Activated effector memory CD4-positive, alpha-beta T cell treated with anti-CD3 and anti-CD28 coated beads, Interleukin-2, amount 50 U/mL, for 16 hours (primary cell): ENCODE measurements at places on chromosomes 5 and 9.

DNA sequence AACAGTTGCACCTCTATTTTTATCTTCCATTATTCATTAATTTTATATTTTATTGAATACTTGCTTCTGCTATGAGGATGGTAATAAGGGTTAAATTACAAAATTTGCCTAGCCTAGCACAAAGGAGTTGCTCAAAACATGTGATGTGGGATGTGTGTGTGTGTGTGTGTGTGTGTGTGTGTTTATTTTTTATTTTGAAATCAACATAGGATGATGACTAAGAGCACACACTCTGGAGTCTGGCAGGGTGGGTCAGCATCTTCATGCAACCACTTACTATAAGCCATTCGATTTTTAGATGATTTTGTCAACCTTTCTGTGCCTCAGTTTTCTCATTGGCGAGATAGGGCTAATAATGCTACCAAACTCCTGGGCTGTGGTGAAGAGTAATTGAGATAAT, 57.7 kb upstream of the MAMDC2 start:
- no peak for DNase-seq

- DNase-seq, result no peak
Measured at GRCh38 chr9:126550891-126551351, 62.8 kb upstream of the LMX1B start.

DNA sequence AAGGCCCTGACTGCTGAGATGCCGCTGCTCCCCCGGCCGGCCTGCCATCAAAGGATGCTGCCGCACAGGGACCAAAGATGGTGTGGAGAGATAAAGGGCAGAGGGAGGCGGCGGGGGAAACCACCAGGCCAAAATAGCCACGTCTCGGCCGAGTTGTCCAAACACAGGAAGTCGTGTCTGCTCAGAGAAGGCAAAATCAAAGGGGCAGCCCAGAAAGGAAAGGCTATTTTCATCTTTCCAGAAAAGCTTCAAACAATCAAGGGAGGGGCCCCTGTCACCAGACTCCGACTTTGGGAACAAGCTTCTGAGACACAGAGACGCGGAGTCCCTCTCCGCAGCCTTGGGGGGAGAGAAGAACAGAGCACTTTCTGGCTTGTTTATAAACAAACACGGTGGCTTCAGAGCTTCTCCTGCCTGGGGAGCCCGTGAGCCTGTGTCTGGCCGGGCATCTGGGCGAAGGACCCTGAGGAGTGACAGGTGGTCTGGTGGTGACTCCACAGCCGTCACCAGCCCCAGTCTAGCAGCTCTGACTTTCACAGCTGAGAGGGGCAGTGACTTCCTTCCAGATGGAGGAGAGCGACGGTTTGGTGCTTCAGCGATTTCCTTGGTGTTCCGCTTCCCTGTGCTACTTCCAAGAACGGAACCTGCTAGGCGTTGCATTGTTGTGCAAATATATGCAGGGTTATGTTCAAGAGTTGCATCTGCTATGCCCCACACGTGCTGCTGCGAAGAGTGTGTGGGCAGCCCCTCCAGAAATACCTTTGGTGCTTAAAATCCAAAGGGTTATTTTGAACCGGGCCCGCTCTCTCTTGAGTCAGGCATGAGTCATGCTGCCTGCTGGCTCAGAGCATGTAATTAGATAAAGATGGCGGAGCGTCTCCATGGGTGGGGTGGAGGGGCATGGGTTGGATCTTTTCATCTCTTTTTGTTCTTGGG, 24.0 kb downstream of the ADAMTSL2 start:
- no peak for DNase-seq

DNA sequence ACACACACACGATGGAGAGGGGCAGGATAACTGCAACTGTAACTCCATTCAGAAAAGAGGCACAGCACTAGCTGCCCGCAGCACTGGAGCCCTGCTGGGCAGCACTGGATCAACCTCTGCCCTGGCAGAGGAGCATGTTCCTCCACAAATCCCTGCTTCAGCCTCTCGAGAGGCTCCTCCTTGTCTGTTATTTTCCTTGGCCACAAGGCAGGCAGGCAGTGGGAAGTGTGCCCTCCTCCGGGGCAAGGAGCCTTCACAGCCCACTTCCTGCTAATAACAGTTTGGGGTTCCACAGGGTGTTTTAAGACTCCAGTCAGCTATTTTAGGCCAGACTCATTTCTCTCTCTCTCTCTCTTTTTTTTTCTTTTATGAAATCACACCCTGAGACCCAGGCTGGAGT, 11.8 kb downstream of the FXN start:
- DNase-seq, result no peak

- no peak for DNase-seq
Measured at GRCh38 chr9:124239249-124240073, 18.3 kb upstream of the NEK6 start.

- DNase-seq, result no peak
Measured at GRCh38 chr5:179805529-179806249, 977 bp downstream of the MGAT4B start.

- DNase-seq, result no peak
Measured at GRCh38 chr5:33857037-33857436, 34.8 kb downstream of the ADAMTS12 start.

- DNase-seq, result no peak
Measured at GRCh38 chr5:157486221-157486681, 26.2 kb downstream of the NIPAL4 start.

- no peak for DNase-seq
Measured at GRCh38 chr9:130692321-130692720, 1.3 kb upstream of the EXOSC2 start.

DNA sequence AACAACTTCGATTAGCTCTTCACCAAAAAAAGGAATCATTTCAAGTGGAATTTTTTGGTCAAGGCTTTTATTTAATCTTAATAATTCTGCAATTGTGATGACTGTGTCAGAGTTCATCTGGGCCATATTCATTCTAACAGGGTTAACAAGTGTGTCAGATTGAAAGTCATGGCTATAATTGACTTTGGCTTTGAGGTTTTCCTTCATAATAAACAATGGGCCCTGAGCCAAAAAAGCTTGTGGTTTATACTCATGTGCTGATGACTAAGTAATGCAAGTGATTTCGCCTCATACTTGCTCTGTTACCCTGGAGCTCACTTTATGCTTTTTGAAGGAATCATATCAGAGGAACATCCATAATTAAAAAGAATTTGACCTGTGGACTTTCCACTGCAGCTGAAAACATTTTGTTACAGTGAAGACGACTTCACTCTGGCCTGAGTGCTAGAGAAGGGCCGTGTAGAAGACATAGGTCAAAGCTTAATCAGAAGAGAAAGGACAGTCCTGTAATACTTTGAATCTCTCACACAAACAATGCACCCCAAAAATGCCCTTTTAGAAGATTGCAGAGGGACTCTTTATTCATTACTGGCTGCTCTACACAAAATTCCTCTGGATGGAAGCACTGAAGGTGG, 101.7 kb downstream of the GDNF start:
- DNase-seq, result no peak

DNA sequence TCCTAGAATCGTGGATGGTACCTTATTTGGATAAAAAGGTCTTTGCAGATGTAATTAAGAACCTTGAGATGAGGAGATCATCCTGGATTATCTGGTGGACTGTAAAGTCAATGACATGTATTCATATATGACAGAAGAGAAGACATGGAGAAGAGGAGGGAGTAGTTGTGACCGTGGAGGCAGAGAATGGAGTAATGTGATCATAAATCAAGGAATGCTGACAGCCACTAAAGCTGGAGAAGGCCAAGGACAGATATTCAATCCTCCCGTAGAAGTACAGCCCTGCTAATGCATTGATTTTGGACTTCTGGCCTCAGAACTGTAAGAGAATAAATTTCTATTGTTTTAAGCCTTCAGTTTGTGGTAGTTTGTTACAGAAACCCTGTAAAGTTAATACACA, 18.7 kb upstream of the TMEM161B start:
- DNase-seq, result no peak

DNA sequence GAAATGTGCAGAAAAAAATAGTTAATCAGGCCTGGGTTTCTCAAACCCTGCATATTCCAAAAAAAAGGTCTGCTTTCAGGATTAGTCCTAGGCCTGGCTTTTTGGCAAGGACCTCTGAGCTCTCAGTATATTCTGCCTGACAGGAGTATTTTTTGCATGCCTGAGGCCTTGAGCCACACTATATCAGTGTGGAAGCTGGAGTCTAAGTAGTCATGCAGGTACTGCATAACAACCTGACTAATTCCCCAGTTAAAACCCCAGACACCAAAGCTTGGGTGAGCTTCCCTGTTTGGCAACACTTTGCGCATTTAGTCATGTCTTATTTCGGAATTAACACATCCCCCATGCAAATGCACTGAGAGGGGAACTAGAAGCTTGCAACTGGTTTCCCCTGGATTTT, 359.5 kb downstream of the CETN3 start:
- DNase-seq, result no peak

DNA sequence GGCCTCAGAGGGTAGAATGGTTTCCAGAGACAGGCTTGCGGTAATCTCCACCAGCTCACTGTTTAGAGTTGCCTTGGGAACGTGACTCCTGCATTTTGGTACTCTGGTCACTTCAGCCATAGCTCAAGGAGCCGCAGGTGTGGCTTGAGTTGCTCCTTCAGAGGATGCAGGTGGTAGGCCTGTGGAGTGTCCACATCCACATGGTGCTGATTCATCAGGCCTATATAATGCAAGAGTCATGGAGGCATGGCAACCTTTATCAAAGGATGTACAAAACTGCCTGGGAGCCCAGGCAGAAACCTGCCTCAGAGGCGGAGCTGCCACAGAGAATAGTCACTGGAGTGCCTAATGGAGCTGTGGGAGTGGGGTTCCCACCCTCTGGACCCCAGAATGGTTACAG, 114.2 kb downstream of the ANXA1 start:
- DNase-seq, result no peak

GRCh38 chr5:170886210-170886894, 24.5 kb downstream of the RANBP17 start:
- DNase-seq, result no peak

DNA sequence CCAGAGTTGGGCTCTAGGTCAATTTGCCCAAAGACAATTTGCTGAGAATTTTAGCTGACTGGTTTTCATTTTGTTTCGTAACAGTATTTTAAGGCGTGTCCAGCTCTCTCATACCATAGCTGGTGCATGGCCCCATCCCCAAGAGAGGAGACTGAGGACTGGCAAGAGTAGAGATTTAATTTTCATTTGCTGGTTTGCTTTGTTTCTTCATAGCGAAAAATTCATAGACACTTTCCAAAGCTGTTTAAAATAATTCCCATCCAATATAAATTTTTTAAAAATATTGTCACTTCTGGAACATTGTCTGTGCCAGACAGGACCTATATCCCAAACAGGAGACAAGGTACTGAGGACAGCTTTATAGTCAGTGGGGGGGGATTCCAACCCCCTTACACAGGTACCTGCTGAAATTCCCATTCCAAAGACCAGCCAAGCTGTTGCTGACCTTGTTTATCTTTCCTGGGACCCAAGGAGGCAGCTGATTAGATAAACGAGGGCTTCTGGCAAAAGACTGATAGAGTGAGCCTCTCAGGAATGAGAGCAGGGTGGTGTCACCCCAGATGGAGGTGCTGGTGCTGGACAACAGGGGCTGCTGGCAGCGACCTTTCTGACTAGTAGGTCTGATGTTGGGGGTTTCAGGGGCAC, 6.8 kb upstream of the ANGPTL2 start:
- DNase-seq, result peak; percentile 2

- DNase-seq, result no peak
Measured at GRCh38 chr5:125409861-125410536, 663.6 kb upstream of the ZNF608 start.

DNA sequence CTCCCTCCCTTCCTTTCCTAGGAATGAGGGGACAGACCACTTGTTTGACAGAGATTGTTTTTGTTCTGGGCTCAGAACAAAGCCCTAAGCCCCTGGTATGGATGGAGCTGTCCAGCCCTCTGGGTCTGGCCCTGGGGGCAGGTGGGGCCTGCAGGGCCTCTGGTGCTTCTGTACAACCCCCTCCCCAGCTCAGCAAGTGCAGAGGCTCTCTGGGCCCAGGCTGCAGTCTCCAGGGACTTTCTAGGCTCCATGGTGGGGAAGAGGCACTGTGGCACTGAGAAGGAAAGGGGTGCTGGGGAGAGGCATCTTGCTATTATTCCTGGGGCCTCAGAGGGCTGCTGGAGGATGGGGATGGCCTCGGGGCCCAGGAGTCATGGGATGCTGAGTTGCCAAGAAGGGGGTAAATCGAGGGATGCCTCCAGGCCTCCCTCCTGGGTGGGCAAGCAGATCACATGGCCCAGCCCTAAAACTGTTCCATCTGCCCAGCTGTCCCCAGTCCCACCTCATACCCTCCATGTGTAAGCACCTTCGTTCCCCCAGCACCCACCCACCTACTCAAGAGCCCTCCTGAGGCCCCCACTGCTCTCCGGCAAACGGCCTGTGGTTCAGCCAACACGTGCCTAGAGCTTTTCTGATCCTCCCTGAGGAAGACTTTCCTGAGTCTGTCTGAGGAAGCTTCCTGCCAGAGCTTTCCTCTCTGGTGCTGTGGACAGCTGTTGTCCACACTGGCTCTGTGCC, 225.7 kb downstream of the CACNA1B start:
- DNase-seq, result peak; percentile 16

- no peak for DNase-seq
Measured at GRCh38 chr9:9746826-9747225, 866.0 kb downstream of the PTPRD start.

GRCh38 chr9:133342570-133342969, 5.4 kb downstream of the MED22 start:
- DNase-seq, result no peak

DNA sequence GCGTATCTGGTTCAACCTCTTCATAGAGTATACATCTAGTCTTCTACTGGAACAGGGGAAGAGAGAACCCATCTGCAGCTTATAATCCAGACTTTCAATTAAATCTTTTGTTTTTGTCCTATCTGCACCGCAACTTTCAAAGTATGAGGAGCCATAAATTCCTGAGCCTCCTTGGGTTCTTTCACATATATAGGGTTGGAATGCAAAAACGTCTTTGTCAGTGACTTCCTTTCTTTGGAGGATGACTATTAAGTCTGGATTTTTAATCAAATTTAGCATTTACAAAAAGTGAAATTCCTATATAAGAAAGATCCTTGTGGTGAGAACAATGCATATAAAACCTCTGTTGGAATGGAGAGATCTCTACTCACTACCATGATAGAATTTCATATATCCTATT, 370.8 kb downstream of the TMEM38B start:
- DNase-seq, result no peak

GRCh38 chr5:14240359-14240758, 97.2 kb downstream of the TRIO start:
- DNase-seq, result no peak

DNA sequence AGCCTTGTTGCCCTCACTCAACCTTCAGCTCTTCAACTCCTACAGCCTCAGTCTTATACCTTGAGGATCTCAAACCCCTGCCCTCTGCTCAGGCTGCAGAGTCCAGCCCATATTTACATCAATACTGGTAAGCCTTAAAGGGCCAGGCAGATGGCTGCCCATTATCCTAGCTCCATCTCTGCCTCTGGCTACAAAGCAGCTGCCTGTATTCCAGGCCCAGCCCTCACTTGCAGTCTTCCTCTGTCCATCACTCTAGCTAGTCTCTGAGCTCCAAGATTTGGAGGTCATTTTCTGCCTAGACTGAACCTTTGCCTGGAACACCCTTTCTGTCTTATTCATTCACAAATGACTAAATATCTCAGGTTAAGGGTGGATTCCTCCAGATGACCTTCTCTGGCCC, 50.2 kb upstream of the GALNT10 start:
- DNase-seq, result no peak

GRCh38 chr9:128249908-128250838, 25.6 kb downstream of the GOLGA2 start:
- peak; percentile 99 for DNase-seq

GRCh38 chr9:76761448-76761847, 2.8 kb upstream of the PCA3 start:
- DNase-seq, result no peak

GRCh38 chr5:35246900-35247647, 16.8 kb upstream of the PRLR start:
- no peak for DNase-seq
